ENCODE measurements at places on chromosomes 16 and 17.

- no peak for DNase-seq
These were observed 3.4 kb upstream of the MLLT6 start for GRCh38 chr17:38701504-38702165.

- DNase-seq, result no peak
These were observed 386.2 kb downstream of the UTP18 start for GRCh38 chr17:51646539-51646938.

GRCh38 chr16:30527635-30528178, 1.3 kb upstream of the ZNF768 start:
- peak; percentile 32 for DNase-seq

DNA sequence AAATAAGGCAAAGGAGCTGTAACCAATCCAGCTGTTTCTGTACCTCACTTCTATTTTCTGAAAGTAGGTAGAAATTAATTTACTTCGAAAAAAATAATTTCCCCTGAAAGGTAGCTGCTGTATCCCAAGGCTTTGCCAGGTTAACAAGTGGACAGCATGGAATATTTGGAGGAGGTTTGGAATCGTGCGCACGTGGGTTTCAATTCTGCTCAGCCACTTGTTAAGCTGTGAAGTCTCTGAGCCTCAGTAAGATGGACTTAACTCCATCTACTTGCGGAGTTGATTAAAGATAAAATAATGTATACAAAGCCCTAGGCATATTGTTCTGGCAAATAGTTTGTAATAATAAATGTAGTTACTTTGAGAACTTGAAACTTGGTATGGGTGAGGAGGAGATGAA, 57.4 kb upstream of the LGALS9 start:
- no peak for DNase-seq

DNA sequence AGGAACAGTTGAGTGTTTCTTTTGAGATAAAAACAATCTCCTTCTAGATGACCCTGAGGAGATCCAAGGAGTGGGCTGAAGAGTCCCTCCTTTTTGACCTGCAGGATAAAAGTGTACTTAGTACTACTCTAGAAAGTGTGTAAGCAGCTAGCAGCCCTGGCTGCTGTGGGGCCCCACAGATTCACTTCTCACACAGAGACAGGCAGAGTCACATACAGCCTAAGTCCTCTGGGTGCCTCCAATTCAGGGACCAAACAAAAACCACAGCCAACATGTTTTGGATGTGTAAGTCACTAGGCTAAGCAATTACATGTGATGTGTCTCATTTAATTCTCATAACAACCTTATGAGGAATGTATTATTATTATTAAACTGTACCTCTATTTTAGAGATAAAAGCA, 97.1 kb downstream of the TMEM100 start:
- DNase-seq, result no peak

GRCh38 chr16:29900102-29900887, at the start of gene ASPHD1:
Gene ASPHD1 (plus strand): TSS chr16:29900488. CDS start chr16:29900972, 484 bp downstream.
- peak; percentile 67 for DNase-seq

- no peak for DNase-seq
These were observed 17.6 kb downstream of the MAPK8IP3 start for GRCh38 chr16:1723450-1724147.

DNA sequence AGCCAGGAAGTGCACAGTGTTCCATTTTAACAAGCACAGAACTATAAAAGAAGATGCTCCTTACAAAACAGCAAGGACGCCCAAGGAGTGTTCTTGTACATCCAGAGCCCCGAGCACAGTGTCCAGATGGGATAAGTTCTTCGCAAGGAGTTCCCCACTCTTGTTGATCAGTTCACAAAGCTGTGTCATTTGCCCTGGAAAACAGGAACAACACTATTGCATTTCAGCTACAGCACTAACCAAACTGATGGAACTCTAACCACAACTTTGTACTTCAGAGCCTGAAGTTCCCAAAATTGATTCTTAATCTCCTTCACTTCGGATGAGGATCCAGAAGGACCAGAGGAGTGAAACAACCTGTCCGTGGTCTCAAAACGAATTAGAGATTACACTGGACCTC, 5.1 kb downstream of the COPS3 start:
- no peak for DNase-seq

DNA sequence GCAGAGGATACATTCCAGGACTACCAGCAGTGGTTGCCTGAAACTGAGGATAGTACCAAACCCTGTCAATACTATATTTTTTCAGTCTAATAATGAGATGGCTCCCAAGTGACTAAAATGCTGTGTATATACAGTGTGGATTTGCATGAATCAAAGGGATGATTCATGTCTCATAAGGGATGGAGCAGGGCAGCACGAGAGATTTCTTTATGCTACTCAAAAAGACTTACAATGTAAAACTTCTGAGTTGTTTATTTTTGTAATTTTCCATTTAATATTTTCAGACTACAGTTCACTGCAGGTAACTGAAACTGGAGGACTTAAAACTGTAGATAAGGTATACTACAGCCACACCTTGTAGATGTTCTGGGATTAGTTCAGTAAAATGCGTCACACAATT, 674.7 kb upstream of the SALL1 start:
- DNase-seq, result no peak

- no peak for DNase-seq
These were observed 259.8 kb downstream of the GRIN2A start for GRCh38 chr16:9922441-9922840.

DNA sequence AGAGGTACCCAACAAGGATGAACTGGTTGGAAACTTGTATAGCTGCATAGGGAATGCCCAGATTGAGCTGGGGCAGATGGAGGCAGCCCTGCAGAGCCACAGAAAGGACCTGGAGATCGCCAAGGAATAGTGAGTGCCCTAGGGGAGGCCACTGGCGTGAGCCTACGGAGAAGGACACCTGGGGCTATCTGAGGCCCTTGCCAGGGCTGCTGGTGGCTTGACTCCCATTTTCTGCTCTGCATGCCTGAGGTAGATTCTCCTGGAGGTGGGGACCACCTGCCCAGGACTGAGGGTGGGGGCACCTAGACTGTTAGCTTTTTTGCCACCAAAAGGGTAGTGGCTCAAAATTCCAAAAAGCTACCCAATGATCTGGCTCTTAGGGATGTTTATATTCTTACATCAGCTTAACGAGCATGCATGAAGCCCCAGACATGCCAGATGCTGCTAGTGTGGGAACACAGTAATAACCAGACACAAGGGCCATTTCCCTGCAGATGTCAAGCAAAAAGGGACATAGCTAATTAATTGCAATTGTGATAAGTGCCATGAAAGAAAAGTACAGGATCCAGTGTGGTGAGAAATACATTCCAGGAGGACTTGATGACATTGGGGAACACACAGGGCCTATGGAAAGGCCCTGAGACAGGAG, 8.8 kb downstream of the ODAD4 start:
- DNase-seq, result no peak

DNA sequence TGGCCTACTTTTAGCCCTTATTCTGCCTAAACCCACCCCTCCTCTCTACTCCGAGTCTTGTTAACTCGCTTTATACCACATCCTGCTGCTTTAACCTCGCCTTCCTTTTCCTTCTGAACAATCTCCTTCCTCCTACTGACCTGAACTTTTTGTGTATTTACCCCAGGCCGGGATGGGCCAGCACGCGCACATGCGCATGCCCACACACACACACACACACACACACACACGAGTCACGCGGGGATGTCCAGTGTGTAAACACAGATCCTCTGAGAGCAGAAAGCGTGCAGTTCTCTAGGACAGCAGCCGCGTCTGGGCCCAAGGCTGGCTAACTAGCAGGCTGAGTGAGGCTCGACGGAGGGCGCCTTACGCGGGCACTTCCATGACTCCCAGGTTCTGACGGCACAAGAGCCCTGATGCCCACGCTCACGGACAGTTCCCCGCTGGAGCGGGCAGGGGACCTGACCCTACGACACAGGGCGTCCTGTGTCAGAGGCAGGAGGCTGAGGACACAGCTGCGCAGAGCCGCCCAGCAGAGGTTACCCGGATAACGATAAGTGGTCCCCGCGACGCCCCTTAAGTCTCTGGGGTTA, 610 bp downstream of the PIK3R5 start:
- DNase-seq, result no peak

DNA sequence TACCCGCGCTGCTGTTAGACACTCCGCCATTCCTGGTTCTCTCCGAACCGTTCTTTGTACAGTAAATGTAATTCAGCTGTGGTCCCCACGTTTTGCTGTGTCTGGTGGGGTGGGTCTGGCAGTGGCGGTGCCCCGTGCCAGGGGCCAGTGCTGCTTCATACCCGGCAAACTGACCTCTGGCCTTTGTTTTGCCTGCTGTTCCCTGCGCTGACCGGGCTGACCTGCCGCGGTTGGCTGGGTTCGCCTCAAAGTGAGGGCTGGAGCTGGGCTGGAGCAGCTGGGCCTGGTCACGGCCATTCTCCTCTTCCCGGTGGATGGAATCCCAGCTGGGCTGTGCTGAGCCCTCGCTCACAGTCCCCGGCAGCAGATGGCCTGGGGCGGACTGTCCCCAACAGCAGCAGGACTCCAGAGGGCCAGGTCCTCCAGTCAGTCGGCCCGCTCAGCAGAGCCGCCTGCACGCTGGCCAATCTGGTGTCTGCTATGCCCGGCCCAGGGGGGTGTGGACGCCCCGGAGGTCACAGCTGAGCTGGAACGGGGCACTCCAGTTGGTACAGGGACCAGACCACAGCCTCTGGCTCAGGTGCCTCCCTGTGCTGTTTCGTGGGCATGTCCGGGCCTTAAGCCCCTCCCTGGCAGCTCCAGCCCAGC, 1.5 kb upstream of the WFIKKN1 start:
- DNase-seq, result no peak

DNA sequence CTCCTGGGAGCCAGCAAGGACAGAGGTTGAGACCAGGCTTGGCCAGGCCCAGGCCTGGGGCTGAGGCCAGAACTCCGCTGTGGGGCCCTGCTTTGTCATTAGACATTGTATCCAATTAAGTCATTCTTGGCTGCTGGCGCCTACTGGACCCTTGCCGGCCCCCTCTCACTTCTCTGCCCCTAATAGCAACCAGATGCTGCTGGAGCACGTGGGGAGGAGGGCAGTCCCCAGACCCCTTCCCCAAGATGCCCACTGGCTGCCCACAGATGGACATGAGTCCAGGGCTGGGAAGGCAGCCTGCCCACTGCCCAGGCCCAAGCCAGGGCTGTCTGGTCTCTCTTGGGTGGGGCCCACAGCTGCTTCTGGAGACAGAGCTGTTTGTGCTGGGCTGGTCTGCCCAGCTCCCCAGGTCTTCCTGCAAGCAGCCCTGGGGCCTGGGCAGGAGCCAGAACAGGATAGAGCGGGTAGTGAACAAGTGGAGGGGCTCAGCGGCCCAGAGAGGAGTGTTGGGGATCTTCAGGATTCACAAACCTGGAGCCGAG, 7.8 kb downstream of the PLXDC1 start:
- DNase-seq, result no peak

DNA sequence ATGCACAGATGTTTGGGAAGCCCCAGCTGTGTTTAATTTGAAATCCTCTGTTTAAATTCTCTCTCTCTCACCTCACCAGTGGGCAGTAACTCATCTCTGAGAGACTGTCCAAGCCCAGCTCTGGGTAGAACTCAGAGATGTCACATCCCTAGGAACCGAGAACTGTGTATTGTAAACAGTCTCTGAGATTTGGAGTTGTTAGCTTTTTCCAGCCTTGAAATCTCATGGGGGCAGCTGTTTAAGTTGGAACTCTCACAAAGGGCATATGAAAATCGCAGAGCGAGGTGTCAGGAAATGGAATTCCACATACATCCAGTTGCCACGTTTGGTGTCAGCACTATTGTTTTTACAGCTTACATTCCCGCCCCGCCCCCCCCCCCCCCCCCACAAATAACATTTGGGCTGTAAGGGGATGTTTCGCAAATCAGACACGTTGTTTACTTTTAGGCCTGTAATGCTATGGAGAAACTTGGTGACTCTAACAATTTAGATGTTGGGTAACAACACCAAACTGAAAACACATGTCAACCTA, 34.3 kb downstream of the VPS35L start:
- DNase-seq, result no peak

- DNase-seq, result no peak
These were observed 43.0 kb upstream of the CDH8 start for GRCh38 chr16:62079236-62079635.

- DNase-seq, result no peak
These were observed 6.2 kb downstream of the PHOSPHO1 start for GRCh38 chr17:49224198-49224996.

- no peak for DNase-seq
These were observed 16.6 kb downstream of the CACNA1H start for GRCh38 chr16:1169285-1170075.

DNA sequence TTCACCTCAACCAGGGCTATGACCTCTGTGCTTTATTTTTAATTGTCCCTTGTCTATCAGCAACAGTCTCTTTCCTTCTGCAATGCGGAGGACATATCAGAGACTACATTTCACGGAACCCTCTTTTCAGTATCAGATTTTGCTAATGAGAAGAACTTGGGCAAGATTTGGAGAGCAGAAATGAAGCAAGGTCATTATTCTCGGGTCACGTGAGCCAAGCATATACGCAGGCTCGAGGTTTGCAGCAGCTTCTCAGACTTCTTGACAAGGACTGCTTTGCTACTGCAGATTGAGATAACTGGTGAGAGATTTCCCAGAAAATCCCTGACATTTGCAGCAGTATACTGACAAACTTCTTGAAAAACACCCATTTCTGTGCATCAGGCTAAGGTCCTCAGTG, 30.4 kb downstream of the ABCA10 start:
- DNase-seq, result no peak

GRCh38 chr17:36506249-36506826, 19.9 kb downstream of the ZNHIT3 start:
- DNase-seq, result no peak

GRCh38 chr16:54446639-54447038, 160.1 kb upstream of the IRX3 start:
- no peak for DNase-seq

DNA sequence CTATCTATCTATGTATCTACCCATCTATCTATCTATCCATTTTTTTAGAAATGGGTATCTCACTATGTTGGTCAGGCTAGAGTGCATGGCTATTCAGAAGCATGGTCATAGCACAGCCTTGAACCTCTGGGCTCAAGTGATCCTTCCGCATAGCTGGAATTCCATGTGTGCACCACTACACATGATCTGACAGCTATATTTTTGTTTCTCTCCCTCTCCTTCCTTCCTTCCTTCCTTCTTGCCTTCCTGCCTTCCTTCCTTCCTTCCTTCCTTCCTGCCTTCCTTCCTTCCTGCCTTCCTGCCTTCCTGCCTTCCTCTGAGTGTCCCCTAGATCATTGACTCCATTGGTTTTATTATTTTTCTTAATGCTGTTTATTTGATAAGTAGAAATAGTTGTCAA, 108.1 kb downstream of the HS3ST4 start:
- DNase-seq, result no peak

DNA sequence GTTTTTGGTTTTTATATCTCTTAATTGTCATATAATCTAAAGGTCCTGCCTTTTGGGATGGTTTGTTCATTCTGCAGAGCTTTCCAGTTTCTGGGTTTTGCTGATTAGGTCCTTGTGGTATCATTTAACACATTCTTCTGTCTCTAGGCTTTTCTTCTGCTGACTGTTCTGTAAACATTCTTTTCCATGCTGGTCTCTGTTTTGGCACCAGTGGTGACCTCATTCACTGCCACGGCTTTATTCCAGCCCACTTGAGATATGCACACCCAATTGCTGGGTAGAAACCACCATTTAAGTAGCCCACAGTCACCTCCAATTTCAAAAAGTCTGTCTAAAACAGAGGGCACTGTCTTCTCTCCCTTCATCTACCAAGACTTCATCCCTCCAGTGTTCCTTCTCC, 31.1 kb upstream of the COX10 start:
- DNase-seq, result no peak
